ENCODE measurements at places on chromosomes 13 and 19.

- DNase-seq, result no peak
Observed at GRCh38 chr19:19192910-19193423, 909 bp downstream of the RFXANK start.

DNA sequence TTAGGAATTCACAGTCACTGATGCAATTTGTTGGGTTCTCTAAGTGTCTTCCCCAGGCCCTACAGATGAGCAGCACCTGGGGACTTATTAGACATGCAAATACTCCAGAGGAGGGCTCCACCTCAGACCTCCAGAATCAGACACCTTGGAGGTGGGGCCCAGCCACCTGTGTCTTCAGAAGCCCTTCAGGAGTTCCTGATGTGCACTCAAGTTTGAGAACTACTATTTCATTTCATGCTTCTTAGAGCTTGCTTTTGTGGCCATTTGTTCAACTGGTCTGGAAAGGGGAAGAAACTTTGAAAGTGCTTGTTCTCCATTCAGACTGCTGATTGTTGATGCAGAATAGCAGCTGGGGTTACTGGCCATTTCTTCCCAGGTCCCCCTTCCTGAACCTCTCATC lies 472.0 kb downstream of the COG6 start:
- DNase-seq, result no peak

DNA sequence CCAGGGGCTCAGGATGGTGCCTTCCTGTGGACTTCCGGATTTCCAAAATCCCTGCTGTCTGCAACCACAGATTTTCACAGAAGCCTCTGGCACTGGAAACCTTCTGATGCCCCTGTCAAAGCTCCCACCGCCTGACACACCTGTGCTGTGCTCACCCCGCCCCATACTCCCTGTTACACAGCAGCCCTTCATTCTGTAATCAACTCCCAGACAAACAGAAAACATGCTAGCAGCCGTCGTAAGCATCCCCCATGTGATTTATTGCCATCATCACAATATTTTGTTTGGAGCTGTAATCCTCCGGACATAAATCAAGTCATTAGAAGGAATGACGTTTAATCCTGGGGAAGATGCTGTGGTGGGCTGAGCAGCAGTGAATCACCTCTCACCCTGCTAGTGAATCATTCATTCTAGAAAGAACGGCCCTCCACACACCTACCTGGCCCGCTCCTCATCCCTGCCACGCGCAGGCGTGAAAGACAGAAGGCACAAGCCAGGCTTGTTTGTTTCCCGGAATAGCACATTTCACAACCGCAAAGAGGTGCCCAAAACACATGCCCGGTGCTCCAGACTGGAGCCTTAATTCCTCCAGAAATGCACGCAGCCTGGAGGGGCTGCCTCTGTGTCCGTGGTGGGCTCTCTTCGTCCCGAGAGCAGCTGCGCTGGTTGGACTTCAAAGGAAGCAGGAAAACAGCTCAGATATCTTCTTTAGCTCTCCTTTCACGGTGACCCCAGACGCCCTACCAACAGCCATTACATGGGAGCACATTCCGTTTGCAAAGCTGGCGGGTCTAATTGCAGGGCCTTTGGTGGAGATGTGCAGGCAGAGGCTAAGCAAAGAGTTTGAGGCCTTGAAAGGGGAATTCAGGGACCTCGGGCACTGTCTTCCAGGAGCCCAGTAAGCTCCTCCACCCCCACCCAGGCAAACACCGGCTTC lies 41.3 kb upstream of the KCTD15 start:
- no peak for DNase-seq

DNA sequence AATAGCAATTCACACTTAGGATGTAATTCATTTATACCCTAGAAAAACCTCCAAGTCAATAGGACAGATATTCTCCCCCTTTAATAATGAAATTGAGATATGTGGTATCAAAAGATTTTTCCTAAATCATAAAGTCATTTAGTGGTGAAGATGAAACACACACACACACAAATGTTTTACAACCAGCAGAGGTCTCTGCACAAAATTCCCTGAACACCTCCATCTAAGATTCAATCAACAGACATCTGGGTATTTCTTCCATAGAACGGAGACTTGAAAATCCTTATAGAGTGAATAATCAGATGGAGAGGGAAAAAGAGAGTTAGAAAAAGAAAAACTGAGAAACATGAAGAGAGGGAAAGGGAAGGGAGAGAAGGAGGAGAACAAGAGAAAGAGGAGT lies 52.8 kb downstream of the MYCBP2 start:
- no peak for DNase-seq

DNA sequence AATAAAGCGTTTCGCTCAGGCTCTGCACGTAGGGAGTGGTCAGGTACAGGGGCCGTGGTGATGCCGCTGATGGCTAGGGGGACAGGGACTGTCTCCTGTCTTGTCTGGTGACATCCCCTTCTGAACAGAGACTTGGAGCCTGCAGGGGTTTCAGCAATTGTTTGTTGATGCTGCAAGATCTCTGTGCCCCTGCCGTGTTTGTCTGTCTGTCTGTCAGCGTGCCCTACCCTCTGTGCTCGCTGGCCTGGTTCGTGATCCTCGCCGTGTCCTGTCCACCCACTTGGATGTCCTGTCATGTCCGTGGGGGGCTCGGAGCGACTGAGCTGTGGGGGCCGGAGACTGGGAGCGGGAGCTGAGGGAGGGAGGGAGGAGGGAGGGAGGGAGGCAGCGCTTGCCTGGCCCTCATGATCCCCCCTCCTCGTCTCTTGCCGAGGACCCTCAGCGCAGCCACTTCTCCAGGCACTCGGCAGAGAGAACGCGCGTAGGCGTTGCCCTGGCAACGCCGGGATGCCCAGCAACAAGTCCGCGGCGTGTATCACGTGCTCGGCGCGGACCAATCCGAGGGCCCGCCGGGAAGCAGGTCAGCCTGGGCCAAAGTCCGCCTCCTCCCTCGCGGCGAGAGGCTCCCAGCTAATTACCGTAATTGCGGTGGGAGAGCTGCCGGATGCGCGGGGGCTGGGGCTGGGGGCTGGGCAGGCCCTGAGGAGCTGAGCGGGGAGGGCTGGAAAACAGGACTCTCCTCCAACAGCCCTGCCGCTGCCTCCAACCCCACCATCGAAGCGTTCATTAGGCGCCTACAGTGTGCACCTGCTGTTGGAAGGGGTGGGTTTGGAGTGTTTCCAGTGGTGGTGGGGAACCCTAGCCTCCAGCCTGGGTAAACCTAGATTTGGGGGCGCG lies 31.9 kb upstream of the FEM1A start:
- peak; percentile 96 for DNase-seq

DNA sequence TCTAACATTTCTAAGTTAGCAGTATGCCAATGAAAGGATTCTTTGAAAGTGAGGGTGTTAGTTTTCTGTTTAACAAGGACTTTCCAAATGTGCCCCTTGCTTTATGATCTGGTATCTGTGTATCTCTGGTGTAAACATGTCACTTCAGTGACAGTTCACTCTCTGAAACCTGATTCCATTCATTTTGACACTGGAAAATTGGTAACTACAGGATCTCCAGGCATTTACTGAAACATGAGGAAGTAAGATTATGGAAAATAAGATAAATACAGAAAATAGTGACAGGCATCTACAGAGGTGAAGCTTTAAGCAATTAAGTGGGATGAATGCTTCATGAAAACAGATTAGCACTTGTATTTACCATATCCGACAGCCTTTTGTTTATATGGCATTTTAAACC lies 101.6 kb upstream of the MYO16 start:
- no peak for DNase-seq

DNA sequence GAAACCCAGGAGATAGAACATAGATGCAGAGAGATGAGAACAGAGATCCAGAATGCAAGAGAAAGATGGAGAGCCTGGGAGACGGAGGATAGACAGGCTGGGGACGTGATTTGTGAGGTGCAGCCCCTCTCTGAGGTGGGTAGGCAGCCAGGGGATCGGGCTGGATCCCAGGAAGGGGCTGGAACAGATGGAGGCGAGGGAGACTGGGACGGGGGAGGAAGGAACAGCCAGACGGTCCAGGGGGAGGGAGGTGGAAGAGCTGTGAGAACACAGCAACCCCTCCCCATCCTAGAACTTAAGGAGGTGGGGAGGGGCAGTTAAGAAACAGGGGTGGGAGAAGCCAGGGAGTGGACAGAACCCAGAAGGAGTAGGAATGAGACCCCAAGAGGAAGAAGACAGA lies 3.1 kb downstream of the SLC17A7 start:
- no peak for DNase-seq

DNA sequence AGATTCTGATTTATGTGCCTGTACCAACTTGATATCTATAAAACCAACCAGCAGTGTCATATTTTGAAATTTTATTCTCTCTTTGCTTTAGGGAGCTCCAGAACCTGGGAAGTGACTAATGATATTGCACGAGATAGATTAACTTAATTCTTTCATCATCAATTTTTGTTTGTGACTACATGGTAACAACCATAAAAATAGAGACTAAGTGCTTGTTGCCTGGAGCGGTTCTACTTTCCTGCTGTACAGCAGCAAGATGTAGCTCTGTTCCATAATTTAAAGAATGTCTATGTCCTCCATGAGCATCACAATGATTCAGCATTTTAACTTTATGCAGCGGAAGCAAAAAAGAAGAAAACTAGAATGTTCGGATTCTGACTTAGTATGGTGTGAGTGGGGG lies 275.6 kb downstream of the KLF5 start:
- peak; percentile 7 for DNase-seq

- DNase-seq, result no peak
Observed at GRCh38 chr13:72004246-72004645, 137.2 kb upstream of the DACH1 start.

DNA sequence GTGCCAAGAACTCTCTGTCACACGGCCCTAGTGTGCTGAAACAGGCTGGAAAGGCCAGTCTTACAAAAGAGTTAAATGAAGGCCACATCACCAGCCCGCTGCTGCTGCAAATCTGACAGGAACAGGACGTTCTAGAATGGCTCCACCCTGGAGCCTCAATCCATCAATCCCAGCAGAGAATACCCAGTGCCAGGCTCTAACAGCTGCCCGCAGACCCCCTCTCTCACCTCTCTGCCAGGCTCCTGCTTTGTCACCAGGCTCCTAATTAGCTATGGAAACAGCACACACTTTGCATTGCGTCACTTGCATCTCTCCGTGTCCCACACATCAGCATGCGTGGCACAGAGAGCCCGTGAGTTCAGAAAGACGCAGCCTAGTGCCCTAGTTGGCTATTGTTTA lies 314.1 kb downstream of the FOXO1 start:
- DNase-seq, result no peak

DNA sequence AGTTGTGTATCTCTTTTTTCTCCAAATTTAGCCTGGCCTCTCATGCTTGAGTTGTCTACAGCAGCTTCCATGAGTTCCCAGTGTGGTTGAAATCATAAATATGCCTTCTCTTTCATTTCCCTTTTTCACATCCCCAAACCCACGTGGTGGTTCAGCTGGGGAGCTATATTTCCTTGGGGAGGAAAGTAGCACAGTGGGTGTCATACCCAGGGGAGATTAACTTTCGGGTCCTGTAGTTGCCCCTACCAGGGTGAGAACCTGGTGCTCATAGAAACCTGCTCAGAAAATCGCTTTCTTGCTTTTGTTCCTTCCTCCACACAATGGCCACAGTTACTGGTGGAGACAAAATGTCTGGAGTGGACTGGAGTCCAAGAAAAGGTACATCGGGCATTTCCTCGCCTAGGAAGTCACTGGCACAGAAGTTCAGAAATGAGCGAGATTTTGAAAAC lies 7.0 kb upstream of the LILRA4 start:
- DNase-seq, result peak; percentile 90

DNA sequence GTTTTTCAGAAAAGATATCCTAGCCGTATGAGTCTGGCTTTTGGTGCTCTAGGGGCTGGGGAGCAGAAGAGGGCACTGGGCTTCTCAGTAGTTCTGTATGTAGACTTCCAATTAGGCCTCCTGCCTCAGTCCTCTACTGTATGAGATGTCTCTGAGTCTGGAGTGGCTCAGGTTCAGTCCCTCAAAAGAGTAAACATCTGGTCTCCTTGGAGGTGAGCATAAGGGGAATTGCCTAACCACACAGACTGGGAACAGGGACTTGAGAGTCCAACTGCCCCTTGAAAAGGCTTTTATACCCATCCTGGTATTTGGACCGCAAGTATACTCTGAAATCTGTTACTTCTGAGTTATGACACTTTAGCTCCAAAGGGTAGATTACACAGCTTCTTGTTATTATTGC lies 214.5 kb downstream of the TDRD3 start:
- DNase-seq, result no peak

GRCh38 chr13:27476943-27477703 lies 26.8 kb upstream of the MTIF3 start:
- DNase-seq, result peak; percentile 2

DNA sequence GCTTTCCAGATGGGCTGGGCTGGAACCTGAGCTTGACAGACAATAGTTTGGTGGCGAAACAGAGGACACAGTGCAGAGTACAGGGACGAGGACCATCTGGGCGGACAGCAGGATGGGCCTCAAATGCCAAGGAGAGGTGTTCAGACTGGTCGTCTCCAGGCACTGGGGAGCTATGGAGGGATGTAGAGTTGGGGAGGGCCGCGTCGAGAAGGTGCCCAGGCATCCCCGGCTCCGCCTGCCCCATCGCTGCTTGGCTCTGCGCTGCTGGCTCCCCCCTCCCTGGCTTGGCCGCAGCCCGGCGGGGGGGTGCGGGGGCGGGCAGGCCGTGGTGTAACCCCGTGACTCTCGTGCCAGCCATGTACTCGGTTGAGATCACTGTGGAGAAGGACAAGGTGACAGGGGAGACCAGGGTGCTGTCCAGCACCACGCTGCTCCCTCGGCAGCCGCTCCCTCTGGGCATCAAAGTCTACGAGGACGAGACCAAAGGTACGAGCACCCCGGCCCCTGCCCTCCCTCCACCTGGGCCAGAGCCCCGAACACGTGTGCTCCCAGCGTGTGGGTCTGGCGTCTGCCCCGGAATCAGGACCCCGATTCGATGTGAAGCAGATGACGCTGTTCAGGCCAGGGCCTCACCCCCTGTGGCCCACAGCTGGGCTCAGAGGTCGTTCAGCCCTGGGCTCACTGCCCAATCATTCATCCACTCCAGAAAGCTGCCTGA lies 10.8 kb upstream of the MISP start:
- no peak for DNase-seq

GRCh38 chr13:102386461-102386860 lies 15.4 kb downstream of the FGF14 start:
- no peak for DNase-seq

DNA sequence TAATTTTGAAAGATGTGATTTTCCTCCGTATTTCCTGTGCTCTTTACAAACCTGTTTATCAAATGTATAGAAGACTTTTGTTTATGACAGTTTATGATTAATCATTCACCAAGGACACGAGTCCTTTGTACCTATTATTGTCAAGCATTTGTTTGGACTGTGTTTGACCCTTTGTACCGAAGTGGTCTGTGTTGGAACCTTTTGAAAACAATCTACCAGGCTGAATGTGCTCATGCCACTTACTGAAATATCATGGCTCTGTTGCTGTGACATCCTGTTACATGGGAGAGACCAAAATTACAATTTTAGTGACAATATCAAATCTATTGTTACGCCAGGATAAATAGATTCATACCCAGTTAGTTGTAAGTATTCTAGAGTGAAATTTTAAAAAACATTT lies 193.6 kb downstream of the IRS2 start:
- no peak for DNase-seq

Data from suppressor macrophage (primary cell).